ENCODE measurements at places on chromosomes 6 and 20.

DNA sequence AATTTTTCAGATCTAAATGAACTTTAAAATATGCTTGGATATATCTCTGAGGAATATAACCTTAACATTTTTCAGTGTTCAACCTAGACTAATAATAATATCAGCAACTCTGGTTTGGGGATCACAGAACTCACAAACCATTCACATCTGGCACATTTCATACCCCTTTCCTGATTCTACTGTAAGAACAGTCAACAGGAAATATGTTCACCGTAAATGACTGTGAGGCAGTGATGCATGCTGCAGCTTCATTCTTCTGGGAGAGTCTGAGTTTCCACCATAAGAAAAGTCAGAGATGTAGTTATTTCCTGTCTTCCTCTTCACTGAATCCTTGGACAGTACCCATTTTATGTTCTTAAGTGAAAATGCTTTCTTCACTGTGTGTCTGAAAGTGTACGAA lies 134.2 kb upstream of the IFNGR1 start:
- H3K4me3 ChIP-seq = no peak overlapping the region
- H3K36me3 ChIP-seq = no peaks in the 10 kb centered on the region
- no peak overlapping the region for H3K27ac ChIP-seq
- no peak for DNase-seq

- H3K4me1 ChIP-seq = no peaks in the 10 kb centered on the region
- H3K27ac ChIP-seq = no peak overlapping the region
- H3K4me3 ChIP-seq = no peak overlapping the region
Measured at GRCh38 chr6:96065213-96065612, 49.4 kb downstream of the FUT9 start.

DNA sequence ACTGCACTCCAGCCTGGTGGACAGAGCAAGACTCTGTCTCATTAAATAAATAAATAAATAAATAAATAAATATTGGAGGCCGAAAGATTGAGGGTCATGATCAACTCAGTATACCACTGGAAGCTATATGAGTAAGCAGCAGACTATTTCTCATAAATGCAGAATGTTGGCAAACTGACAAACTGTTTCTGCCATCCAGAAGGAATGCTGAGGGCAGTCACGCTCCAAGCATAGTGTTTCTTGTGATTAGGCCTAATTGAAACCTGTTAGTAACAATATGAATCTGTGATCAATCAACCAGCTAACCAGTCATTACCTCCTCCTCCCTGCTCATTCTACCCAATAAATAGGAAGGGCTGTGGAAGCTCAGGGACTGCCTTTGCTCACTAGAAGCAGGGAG lies 15.2 kb upstream of the KCNK15 start:
- H3K4me1 ChIP-seq = peaks cover 9% of the 10 kb centered on the region
- H3K36me3 ChIP-seq = no peaks in the 10 kb centered on the region
- H3K4me3 ChIP-seq = no peak overlapping the region

GRCh38 chr6:137904822-137905617 lies 38.0 kb downstream of the TNFAIP3 start:
- H3K4me3 ChIP-seq = no peak overlapping the region
- no peak for DNase-seq
- H3K27ac ChIP-seq = no peak overlapping the region

GRCh38 chr20:45358282-45359068 lies 4.5 kb upstream of the SYS1 start:
- H3K27ac ChIP-seq = peak overlapping the region; percentile 79
- H3K4me1 ChIP-seq = peaks cover 60% of the 10 kb centered on the region
- peak; percentile 81 for DNase-seq
- H3K36me3 ChIP-seq = no peaks in the 10 kb centered on the region

- no peak for DNase-seq
- no peaks in the 10 kb centered on the region for H3K36me3 ChIP-seq
- H3K27ac ChIP-seq = no peak overlapping the region
- H3K4me1 ChIP-seq = peaks cover 11% of the 10 kb centered on the region
Measured at GRCh38 chr6:98877250-98877649, 42.9 kb downstream of the POU3F2 start.

Data from tibial nerve (tissue), 4 donors.